ENCODE measurements at places on chromosomes 5 and 9.

GRCh38 chr9:113837334-113837733, 38.8 kb upstream of the ZNF618 start:
- DNase-seq = no peak

- no peak for DNase-seq
These were observed 23.6 kb upstream of the RNU6ATAC start for GRCh38 chr9:134187891-134188385.

GRCh38 chr5:173863359-173863758, 24.8 kb upstream of the CPEB4 start:
- DNase-seq = no peak

DNA sequence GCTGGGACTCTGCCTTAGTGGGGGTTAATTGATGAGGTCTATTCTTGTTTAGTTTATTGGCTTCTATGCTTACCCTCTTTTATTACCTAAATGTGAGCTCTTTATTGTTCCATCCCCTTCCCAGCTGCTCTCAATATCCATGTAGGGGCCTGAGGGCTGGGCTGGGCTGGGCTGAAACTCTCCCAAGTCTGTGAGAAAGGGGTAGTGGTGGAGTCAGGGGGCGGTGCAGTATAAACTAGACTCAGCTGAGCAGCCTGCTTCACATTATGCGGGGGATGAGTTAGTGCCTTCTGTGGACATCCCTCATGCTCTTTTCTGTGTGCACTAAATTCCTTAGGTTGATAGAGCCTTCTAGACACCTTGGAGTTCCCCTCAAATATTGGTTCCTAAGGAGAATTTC, 451.8 kb upstream of the PTGER4 start:
- DNase-seq = peak; percentile 18

GRCh38 chr9:20623021-20623747, 885 bp upstream of the MLLT3 start:
- DNase-seq = no peak

- no peak for DNase-seq
These were observed 112.0 kb downstream of the RXRA start for GRCh38 chr9:134438195-134438788.

GRCh38 chr5:39478863-39479262, 54.1 kb upstream of the DAB2 start:
- DNase-seq = no peak

DNA sequence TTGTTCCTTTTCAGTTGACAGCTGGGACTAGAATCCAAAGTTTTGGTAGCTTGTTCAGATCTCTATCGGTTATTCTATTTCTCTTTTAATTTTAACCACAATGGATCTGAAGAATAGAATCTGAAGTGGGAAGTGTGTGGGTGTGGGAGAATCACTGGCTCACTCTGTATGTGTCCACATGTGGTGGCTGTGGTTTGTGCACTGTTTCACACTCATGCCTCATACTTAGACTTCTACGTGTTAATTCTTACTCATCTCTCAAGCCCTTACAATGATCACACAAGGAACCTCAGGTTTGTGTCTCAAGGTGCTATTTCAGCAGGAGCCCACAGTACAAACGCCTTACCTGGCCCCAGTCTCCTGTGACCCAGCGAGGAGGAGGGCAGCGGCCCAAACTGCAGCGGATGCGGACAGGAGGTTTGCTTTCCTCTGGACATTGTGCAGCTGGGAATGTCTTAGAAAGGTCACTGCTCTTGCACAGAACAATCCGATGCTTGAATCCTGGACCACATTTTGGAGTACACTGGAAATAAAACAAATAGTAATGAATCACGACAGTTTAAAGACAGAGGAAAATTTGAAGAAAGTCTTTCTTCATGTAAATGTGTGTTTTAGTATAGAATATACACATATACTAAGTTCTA, 309.1 kb downstream of the ADAMTS6 start:
- DNase-seq = no peak

- no peak for DNase-seq
These were observed 109.8 kb downstream of the DENND1A start for GRCh38 chr9:123820139-123820538.

DNA sequence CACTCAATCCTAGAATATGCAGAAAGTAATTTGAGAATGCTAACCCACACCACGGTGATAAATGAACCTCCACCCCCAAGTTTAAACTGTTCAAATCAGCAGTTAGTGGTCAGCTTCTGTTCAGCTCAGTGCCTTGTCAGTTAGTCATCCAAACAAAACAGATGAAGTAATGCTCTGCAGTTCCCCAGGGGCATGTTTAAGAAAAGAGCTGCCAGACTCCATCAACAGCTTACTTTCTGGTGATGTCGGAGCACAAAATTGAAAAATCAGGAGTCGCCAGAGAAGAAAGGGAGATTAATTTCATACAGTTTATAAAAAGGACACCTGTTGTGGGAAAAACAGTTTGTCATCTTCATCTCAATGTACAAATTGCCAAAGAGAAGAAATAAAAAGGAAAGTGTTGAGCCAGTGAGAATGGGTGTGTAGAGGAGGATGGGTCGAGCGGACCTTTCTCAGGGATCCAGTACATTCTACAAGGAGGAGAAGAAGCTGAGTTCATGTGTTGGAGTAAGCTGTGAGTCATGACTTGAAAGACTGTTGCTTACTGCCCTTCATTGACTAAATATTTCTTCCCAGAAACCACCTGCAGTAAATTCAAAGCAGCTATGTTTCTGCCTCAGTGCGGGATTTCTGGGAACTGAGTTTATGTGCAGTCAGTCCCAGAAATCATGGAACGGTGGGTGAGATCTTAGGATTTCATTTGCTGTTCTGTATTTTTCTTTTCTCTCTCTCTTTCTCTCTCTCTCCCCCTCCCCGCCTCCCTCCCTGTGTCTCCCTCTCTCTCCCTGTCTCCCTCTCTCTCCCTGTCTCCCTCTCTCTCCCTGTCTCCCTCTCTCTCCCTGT, 13.7 kb downstream of the TRIO start:
- DNase-seq = peak; percentile 97

- no peak for DNase-seq
These were observed 135.8 kb downstream of the PCSK1 start for GRCh38 chr5:96297290-96297689.

- no peak for DNase-seq
These were observed 47.9 kb downstream of the RAI14 start for GRCh38 chr5:34703767-34704713.
